ENCODE measurements at places on chromosomes 7 and 10.

DNA sequence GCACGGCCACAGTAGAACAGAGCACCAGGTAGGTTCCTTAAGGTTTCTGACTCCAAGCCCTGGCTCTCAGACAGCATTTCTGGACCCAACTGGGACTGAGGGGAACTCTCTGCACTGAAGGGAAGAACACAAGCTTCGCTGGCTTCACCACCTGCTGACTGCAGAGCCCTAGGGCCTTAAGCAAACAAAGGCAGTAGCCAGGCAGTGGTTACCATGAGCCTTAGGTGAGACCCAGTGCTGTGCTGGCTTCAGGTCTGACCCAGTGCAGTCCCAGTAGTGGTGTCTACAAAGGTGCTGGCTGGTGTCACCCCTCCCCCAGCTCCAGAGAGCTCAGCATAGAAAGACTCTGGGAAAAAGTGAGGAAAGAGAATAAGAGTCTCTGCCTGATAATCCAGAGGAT is 59.5 kb downstream of the SIRT1 start:
- no peak for DNase-seq

- no peak for DNase-seq
Measured at GRCh38 chr10:7797582-7797981, 9.6 kb downstream of the ATP5F1C start.

- no peak for DNase-seq
Measured at GRCh38 chr7:99020413-99020715, 123.5 kb downstream of the SMURF1 start.

DNA sequence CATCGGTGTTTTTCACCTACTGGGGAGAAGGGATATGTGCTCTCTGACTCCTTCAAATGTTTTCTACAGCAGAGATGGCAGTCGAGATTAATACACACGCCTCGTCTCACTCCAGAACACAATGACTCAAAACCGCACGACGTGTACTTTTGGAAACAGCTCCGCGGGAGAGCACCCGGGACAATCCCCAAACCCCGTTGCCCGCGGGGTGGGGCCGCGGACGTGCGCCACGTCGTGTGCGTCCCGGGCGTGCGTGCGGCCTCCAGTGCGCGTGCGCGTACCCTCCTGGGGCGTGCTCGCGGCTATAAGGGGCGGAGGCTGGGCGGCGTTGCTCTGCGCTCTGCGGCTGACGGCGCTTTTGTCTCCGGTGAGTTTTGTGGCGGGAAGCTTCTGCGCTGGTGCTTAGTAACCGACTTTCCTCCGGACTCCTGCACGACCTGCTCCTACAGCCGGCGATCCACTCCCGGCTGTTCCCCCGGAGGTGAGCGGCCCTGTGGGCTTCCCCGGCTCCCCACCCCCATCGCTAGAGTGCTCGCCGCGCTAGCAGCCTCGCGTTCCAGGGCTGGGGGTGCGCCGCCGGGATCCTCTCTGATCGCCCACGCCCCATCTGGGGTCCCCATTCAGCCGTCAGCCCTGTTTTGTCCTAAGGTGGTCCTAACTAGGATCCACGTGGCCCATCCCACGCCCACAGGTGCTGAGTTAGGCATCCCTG is at the start of gene HILPDA:
TSS of gene HILPDA (plus strand) at position 336 of the 712 bp plus-strand sequence. CDS start 1,391 bp downstream, outside the sequence.
- peak; percentile 93 for DNase-seq

- peak; percentile 39 for DNase-seq
Measured at GRCh38 chr10:1142596-1142995, 86.4 kb downstream of the WDR37 start.

DNA sequence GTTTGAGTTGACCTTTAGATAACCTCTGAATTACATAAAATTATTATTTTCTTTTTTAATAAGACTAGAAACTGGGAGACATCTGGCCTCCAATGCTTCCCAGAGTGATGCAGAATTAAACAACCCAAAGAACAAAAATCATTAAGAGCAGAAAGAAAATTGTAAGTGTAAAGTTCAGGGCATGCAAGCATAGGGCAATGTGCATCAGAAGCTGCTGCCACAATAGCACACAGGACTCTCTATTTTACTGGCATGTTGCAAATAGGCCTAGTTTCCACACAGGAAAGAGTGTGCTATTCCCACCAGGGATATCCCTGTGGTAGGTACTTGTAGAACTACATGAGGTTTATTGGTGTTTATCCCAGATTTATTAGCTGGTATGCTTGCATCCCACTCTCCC is 20.5 kb upstream of the STEAP2 start:
- no peak for DNase-seq

- DNase-seq, result no peak
Measured at GRCh38 chr10:43903451-43903850, 254.8 kb upstream of the ZNF32 start.

DNA sequence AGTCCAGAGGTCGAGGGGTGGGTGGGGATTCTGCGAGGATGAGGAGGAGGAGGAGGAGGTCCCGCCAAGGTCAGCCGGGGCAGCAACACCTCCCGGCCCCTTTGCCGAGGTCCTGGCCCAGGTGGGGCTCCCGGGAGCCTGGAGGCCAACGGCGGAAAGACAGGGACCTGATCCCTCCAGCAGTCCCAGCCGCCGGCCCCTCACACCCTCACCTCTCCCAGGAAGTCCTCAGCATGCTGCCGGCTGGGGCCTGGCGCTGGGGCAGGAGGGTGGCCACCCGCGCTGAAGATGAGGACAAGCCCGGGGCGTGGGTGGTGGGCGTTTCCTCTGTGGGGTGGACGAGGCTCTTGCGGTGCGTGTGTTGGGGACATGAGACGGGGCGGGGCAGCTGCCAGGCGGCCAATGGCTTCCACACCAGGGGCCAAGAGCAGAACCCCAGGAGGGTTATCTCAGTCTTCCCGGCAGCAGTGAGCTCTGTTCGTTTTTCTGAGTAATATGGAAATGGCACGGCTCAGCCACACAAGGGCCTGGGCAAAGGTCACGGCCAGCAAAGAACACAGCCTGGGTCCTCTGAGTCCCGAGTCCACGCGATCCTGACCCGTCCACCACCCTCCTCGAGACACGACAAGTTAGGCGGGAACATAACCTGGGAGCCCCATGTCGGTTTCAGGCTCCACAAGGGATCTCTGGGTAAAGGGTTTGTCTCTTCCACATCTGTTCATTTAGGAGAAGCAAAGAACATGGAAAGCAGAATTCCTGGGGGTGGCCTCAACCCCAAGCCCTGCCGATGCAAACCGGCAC is 82.9 kb upstream of the PDGFA start:
- no peak for DNase-seq

GRCh38 chr10:48497780-48498770 is 106.8 kb downstream of the ARHGAP22 start:
- no peak for DNase-seq

DNA sequence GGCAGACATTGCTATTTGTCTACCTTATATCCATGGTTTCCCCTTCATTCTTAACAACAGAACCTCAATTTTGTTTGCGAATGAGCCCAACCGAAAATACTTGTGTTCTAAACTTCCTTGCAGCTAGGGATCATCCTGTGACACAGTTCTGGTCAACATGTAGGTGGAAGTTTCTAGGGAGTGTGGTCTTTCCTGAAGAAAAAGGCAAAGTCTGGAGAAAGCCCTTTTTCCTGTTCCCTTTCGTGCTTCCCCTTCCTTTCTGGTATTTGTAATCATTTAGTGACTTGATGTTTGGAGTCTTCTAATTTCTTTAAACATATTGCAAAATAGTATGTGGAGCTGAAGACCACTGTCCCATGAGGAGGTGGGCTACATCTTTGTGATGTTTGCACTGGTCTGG is 2.9 kb upstream of the IFRD1 start:
- DNase-seq, result no peak

DNA sequence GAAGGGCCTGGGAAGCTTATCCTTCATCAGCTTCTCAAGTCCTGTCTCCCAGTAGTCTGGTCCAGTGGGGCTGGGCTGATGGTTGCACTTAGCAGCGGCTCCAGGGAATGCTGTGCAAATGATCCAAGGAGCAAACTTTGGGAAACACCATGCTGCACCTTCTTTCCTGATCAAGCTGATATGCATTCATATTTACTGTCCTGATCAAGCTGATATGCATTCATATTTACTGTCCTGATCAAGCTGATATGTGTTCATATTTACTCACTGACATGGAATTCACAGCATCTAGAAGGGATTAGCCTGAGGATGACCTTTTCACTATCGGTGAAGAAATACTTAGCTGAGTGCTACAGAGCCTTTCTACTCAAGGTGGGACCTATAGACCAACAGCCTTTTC is 330.7 kb downstream of the BMPER start:
- no peak for DNase-seq

DNA sequence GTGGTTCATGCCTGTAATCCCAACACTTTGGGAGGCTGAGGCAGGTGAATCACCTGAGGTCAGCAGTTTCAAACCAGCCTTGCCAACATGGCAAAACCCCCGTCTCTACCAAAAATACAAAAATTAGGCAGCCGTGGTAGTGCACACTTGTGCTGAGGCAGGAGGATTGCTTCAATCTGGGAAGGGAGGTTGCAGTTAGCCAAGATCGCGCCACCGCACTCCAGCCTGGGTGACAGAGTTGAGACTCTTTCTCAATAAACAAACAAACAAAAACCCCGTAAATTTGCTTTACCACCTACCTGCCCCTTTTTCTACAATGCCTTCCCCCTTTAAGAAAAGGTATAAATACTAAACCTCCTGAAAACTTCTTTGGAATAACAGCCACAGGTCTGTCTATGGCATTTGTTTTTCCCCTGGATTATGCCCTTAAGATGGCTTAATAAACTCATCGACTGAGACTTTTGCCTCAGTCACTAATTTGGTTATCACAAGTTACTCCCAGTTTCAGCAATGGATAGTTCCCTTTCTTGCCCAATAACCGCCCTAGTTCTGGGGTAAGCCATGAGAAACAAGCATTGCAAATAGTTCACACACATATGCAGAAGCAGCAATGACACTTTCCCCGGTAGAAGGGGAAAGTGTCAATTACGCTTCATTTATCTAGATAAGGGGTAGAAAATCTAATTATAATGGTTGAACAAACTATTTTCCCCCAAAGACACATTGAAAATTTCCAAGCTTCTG is 52.8 kb upstream of the SVIL start:
- no peak for DNase-seq

GRCh38 chr10:83806717-83807116 is 332.6 kb upstream of the GHITM start:
- no peak for DNase-seq

- no peak for DNase-seq
Measured at GRCh38 chr10:36324831-36325230, 682.7 kb upstream of the FZD8 start.

GRCh38 chr10:85026878-85027467 is 698.6 kb downstream of the CCSER2 start:
- DNase-seq, result no peak

- no peak for DNase-seq
Measured at GRCh38 chr7:109967406-109967805, 1123.5 kb upstream of the LRRN3 start.

- no peak for DNase-seq
Measured at GRCh38 chr10:59879363-59879913, 26.9 kb downstream of the CCDC6 start.

DNA sequence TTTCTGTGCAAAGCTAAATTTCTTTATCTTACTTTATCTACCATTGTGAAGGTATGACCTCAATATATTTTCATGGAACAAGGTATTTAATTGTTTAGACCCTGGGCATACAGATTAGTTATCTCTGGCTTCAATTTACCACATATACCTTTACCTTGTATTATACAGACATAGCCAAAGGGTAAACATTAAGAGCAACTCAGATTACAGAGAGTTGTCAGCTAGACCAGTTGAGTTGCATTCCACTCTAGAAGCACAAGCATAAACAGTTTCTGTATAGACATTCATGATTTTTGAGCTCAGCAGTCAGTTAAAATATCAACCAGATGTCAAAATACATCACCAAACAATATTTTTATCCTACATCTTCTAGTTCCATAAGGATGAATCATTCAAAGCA is 857.3 kb upstream of the ZWINT start:
- no peak for DNase-seq

DNA sequence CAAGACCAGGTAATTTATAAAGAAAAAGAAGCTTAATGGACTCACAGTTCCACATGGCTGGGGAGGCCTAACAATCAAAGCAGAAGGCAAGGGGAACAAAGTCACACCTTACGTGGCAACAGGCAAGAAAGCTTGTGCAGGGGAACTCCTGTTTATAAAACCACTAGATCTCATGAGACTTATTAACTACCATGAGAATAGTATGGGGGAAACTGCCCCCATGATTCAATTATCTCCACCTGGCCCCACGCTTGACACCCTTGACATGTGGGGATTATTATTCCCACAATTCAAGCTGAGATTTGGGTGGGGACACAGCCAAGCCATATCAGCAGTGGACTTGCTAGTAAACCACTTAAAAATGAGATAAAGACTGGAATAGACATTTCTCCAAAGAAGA is 451.7 kb downstream of the DNAJB9 start:
- no peak for DNase-seq

GRCh38 chr10:52864201-52865106 is 91.9 kb upstream of the MBL2 start:
- no peak for DNase-seq

DNA sequence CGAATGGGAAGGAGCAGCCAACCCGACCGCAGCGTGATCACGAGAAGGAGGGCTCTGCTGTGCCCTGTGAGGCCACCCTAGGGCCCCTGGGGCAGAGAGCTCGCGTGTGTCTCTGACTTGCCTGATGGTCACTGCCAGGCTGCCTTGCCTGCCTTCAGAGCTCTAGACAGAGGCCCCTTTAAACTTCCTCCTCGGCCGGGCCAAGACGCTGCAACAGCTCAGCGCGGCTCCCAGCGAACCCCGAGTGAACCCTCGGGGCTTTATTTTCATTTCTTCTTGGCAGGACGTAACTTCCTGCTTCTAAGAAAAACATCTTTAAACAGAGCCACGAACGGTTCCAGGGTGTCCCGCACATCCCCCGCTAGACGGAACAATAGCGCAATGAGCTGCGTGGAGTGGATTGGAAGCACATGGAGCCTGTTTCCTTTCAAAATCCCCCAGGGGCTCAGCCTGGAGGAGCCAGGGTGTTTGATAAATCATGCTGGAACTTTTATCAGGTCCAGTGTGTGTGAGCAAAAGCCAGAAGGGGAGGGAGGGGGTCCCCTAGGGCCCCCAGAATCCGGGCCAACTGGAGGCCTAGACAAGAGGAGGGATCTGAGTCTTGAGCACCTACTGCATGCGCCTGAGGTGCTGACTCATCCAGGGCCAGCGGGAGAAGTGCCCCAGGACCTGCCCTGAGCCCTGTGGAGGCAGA is 134.1 kb upstream of the GDF10 start:
- peak; percentile 48 for DNase-seq

DNA sequence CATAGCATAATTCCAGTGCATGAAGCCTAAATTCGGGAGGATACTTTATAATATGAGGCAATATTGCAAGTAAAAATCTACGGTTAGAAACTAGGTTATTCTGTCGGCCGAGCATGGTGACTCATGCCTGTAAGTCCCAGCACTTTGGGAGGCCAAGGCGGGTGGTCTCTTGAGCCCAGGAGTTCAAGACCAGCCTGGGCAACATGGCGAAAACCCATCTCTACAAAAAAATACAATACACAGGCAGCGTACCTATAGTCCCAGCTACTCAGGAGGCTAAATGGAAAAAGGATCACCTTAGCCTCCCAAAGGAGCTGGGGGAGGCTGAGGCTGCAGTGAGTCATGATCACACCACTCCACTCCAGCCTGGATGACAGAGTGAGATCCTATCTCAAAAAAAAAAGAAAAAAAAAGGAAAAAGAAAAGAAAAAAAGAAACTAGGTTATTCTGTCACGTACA is 14.2 kb downstream of the SKAP2 start:
- no peak for DNase-seq

- no peak for DNase-seq
Measured at GRCh38 chr10:9613338-9614075, 1404.2 kb upstream of the CELF2 start.

- DNase-seq, result peak; percentile 60
Measured at GRCh38 chr10:132443605-132443982, 46.6 kb downstream of the PWWP2B start.
